ENCODE measurements at places on chromosomes 11 and 22.

DNA sequence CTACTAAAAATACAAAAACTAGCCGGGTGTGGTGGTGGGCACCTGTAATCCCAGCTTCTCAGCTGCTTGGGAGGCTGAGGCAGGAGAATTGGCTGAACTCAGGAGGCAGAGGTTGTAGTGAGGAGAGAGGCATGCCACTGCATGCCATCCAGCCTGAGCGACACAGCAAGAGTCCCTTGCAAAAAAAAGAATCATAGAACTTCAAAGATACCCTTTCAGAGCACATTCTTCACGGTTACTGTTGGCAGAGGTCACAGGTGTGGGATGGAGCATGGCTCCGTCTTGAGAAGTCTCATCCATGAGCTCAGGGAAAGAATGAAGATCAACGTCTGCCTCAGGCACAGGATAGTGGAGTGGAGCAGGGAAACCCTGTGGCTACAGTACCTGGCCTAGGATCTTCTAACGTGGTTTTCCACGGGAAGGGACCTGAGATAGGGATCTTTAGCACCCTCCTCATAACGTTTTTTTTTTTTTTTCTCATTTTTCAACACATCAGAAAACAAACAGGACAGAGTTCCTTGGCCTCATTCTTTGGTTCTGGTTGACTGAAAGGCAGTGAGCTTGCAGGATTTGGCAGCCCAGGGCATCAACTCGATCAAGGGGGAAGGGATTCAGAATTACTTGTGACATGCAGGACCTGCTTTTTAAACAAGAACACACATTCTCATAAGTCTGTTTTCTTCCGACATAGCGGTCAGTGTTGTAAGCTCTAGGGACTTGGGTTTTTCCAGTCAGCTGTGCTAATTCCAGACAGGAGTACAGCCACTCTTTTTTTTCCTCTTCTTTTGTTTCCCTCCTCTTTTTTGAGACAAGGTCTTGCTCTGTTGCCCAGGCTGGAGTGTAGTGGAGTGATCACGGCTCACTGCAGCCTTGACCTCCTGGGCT, 22.8 kb downstream of the F2 start:
- DNase-seq = no peak

DNA sequence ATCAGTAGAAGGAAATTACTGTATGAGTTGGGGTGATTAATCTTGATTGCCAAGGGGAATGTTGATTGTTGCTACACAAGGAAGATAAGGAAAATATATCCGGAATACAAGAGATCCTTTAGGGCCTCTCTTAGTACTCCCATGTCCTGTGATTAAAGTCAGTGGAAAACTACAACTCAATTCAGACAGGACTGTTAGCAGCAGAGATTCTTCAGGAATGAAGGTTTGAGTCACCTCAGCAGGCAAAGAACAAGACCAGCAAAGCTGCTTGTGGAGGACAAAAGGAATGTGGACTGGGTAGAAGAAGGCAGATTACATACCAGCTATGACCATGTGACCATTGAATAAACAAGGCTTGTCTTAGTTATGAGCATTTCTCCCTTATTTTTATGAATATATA, 478.2 kb downstream of the BUD13 start:
- no peak for DNase-seq

- DNase-seq = no peak
Observed at GRCh38 chr22:34973926-34974325, 92.0 kb upstream of the ISX start.

DNA sequence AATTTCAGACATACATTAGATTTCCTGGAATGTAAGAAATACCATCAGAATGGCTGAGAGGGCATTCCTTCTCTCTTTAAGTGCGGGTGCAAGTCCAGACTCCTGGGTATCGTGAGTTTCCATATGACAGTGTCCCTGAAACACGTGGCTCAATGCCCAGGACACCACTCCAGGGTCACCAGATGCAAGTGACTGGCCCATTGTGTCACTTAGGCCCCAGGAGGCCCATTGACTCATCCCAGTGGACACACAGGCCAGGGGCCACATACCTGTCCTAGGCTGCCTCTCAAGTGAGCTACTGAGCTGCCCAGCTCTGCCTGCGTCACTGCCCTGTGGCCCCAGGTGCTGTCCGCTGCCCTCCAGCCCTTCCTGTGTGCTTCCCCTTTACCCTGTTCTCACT, 18.5 kb downstream of the FBLN1 start:
- DNase-seq = no peak

All from stimulated activated CD8-positive, alpha-beta memory T cell treated with anti-CD3 and anti-CD28 coated beads, Interleukin-15, amount 100 ng/mL, for 1 hour (primary cell).